ENCODE measurements at places on chromosomes 13 and 19.
A peak's percentile ranks its signal among the peaks of the same experiment; 100 is the strongest.

GRCh38 chr19:35408284-35409171 lies 37.7 kb downstream of the GPR42 start:
- peaks cover 11% of the 10 kb centered on the region for H3K27me3 ChIP-seq
- H3K27ac ChIP-seq, result no peak overlapping the region
- peak; percentile 25 for DNase-seq
- peaks cover 11% of the 10 kb centered on the region for H3K4me1 ChIP-seq
- H3K4me3 ChIP-seq, result no peak overlapping the region
- no peaks in the 10 kb centered on the region for H3K36me3 ChIP-seq

DNA sequence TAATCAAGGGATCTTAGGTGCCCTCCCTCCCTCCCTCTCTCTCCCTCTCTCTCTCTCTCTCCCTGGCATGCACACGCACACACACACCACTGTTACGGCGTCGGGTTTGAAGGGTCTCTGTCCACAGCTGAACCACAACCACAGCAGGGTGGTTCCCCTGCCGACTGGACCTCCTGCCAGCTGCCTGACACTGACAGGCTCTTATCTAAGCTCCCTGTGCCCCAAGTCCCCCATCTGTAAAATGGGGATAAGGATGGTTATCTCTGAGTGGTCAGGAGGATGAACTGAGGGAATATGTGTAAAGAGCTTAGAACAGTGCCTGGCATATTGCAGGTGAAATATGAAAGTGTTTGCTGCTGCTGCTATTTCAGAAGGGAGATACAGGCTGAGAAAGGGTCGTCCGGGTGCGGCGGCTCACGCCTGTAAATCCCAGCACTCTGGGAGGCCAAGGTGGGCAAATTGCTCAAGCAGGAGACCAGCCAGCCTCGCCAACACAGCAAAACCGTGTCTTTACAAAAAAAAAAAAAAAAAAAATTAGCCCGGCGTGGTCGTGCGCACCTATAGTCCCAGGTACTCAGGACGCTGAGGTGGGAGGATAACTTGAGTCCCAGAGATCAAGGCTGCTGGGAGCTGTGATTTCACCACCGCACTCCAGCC lies 852 bp upstream of the SHISA7 start:
- H3K36me3 ChIP-seq, result peaks cover 23% of the 10 kb centered on the region
- DNase-seq, result no peak
- H3K4me3 ChIP-seq, result peak overlapping the region; percentile 59

- H3K4me3 ChIP-seq, result no peak overlapping the region
- H3K4me1 ChIP-seq, result no peaks in the 10 kb centered on the region
- H3K36me3 ChIP-seq, result no peaks in the 10 kb centered on the region
- no peak for DNase-seq
- no peak overlapping the region for H3K27ac ChIP-seq
- no peaks in the 10 kb centered on the region for H3K27me3 ChIP-seq
These were observed 793.7 kb upstream of the ARGLU1 start for GRCh38 chr13:107361666-107362065.

- no peak for DNase-seq
- H3K27me3 ChIP-seq, result peaks cover 37% of the 10 kb centered on the region
- no peak overlapping the region for H3K4me3 ChIP-seq
- no peaks in the 10 kb centered on the region for H3K36me3 ChIP-seq
- H3K27ac ChIP-seq, result peak overlapping the region; percentile 4
These were observed 14.0 kb upstream of the TMEM255B start for GRCh38 chr13:113745059-113745458.

- DNase-seq, result no peak
- H3K36me3 ChIP-seq, result no peaks in the 10 kb centered on the region
- H3K4me1 ChIP-seq, result no peaks in the 10 kb centered on the region
- no peaks in the 10 kb centered on the region for H3K27me3 ChIP-seq
- no peak overlapping the region for H3K4me3 ChIP-seq
- no peak overlapping the region for H3K27ac ChIP-seq
These were observed 149.8 kb upstream of the SLITRK1 start for GRCh38 chr13:84032116-84032515.

- peaks cover 18% of the 10 kb centered on the region for H3K4me1 ChIP-seq
- H3K36me3 ChIP-seq, result no peaks in the 10 kb centered on the region
These were observed 347.8 kb downstream of the ZNF536 start for GRCh38 chr19:30719999-30720345.

- H3K4me1 ChIP-seq, result peaks cover 83% of the 10 kb centered on the region
- DNase-seq, result no peak
- H3K27me3 ChIP-seq, result no peaks in the 10 kb centered on the region
- peak overlapping the region; percentile 91 for H3K4me3 ChIP-seq
These were observed 2.0 kb downstream of the GRAMD1A start for GRCh38 chr19:35002037-35002535.

DNA sequence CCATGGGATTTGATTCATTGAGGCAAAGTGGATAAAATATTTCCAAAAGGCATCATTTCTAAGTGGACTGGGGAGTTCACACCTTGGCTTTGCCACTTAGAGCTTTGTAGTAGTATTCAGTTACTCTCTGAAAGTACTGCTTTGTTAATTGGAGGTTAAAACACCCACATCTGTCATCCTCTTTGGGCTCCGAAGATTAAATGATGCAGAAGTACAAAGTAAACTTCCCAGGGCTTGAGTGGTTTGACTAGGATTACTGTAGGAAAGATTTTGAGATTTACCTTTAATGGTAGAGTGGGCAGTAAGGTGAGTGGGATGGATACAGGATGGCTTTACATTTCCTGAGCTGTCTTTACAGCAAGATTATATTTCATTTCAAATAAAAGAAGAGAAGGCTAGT lies 42.4 kb downstream of the WASF3 start:
- peaks cover 6% of the 10 kb centered on the region for H3K27me3 ChIP-seq
- no peaks in the 10 kb centered on the region for H3K4me1 ChIP-seq

- H3K4me1 ChIP-seq, result peaks cover 18% of the 10 kb centered on the region
- H3K36me3 ChIP-seq, result peaks cover 8% of the 10 kb centered on the region
- DNase-seq, result peak; percentile 2
- peak overlapping the region; percentile 19 for H3K4me3 ChIP-seq
These were observed 14.2 kb downstream of the ZNF331 start for GRCh38 chr19:53552001-53552721.

- peaks cover 7% of the 10 kb centered on the region for H3K4me1 ChIP-seq
- H3K36me3 ChIP-seq, result peaks cover 23% of the 10 kb centered on the region
- H3K27ac ChIP-seq, result no peak overlapping the region
- H3K4me3 ChIP-seq, result peak overlapping the region; percentile 44
- no peak for DNase-seq
- H3K27me3 ChIP-seq, result no peaks in the 10 kb centered on the region
These were observed 12.6 kb downstream of the NAXD start for GRCh38 chr13:110627761-110628476.

GRCh38 chr19:45999653-46000121 lies 4.4 kb downstream of the CCDC61 start:
- peak overlapping the region; percentile 63 for H3K27ac ChIP-seq
- peaks cover 26% of the 10 kb centered on the region for H3K27me3 ChIP-seq
- H3K36me3 ChIP-seq, result peaks cover 22% of the 10 kb centered on the region
- DNase-seq, result no peak
- peaks cover 40% of the 10 kb centered on the region for H3K4me1 ChIP-seq

DNA sequence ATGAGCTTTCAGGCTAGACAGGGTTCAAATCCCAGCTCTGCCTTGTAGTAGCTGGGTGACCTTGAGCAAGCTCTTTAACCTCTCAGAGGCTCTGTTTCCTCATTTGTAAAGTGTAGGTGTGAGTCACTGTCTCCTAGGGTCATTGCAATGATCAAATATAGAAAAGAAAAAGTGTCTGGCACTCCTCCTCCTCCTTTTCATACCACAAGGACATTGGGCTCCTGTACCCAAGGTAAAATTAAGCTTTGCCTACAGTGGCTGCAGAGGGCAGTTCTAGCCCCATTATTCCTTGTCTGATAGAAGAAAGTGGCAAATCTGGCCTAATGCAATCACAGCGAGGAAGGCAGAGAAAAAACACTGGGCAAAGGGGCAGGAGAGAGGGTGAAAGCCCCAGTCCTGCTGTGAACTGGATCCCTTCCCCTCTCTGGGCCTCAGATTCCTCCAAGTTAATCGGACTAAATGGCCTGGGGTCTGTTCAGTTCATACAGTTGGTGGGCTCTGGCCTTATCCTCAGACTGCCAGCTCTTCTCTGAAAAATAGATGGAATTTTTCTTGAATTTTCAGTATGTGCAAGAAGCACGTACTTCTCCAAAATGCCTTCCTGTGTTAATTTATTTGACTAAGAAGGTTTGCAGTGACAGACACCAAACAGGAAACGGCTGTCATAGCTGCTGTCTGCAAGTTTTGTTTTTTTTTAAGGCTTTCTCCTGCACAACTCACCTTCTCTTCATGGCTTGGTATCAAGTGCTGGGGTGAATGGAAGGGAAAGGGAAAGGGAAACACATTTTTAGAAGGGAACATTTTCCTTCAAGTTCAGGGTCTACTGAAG lies 35.3 kb downstream of the RGCC start:
- H3K4me1 ChIP-seq, result peaks cover 29% of the 10 kb centered on the region
- H3K4me3 ChIP-seq, result peak overlapping the region; percentile 70
- peak overlapping the region; percentile 66 for H3K27ac ChIP-seq
- peak; percentile 46 for DNase-seq
- H3K36me3 ChIP-seq, result no peaks in the 10 kb centered on the region
- H3K27me3 ChIP-seq, result peaks cover 4% of the 10 kb centered on the region

- no peak for DNase-seq
- no peak overlapping the region for H3K4me3 ChIP-seq
- H3K27me3 ChIP-seq, result peaks cover 5% of the 10 kb centered on the region
- no peak overlapping the region for H3K27ac ChIP-seq
- no peaks in the 10 kb centered on the region for H3K4me1 ChIP-seq
- no peaks in the 10 kb centered on the region for H3K36me3 ChIP-seq
These were observed 198.4 kb downstream of the COL4A1 start for GRCh38 chr13:110108348-110109139.

- peak overlapping the region; percentile 17 for H3K27ac ChIP-seq
- H3K4me1 ChIP-seq, result peaks cover 24% of the 10 kb centered on the region
- no peak for DNase-seq
These were observed 68.5 kb downstream of the FLT1 start for GRCh38 chr13:28426381-28426780.

All from naive B cell (primary cell).